MM.1S (cell line): ENCODE measurements at places on chromosomes 11 and 22.

GRCh38 chr22:24401931-24402367 is 25.4 kb upstream of the ADORA2A start:
- DNase-seq = no peak

- DNase-seq = no peak
These were observed 37.9 kb downstream of the OR6Q1 start for GRCh38 chr11:58068655-58069054.

GRCh38 chr11:125402435-125402834 is 93.6 kb downstream of the FEZ1 start:
- no peak for DNase-seq

- no peak for DNase-seq
These were observed 229.0 kb downstream of the TMEM135 start for GRCh38 chr11:87266751-87267150.

- no peak for DNase-seq
These were observed 38.8 kb downstream of the OSBPL5 start for GRCh38 chr11:3126207-3126865.

GRCh38 chr11:34652191-34652973 is 31.5 kb downstream of the EHF start:
- no peak for DNase-seq

- DNase-seq = no peak
These were observed 72.4 kb upstream of the FGF3 start for GRCh38 chr11:69891421-69892236.

DNA sequence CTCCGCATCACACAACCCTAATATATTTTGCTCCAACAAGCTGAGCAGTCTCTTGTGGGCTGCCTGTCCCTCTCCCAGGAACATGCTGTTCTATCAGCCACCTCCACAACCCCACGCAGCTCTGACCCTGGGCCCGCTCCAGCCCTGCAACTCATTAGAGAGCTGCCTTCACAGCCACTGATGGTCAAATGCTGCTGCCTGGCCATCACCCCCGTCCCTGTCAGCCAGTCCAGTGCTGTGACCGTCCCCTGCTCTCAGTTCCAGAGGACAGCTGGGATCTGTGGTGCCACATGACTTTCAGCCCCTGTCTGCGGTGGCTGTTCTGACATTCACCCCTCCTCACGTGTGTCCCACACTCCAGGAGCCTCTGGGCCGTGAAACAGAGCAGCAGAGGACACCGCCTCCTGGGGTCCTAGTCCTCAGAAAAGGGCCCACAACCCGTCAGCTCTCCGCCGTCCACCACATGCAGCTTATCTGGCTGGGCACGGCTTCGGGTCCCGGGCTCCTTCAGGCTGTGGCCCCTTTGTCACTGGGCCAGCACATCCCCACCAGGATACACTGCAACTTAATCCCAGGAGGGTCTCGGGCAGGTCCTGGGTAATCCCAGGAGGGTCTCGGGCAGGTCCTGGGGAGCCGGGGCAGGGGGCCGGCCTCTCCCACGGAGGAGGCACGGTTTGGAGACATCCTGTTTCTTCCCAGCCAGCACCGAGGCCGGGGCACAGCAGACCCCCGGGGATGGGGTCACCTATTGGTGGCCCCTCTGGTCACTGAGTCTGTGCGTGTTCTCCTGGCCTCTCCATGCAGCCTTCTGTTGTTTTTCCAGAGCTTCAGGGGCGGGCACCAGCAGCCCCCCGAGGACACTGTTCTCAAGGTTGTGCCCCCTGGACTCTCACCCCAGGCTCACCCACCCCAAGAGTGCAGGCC is 15.1 kb downstream of the CRELD2 start:
- DNase-seq = no peak

DNA sequence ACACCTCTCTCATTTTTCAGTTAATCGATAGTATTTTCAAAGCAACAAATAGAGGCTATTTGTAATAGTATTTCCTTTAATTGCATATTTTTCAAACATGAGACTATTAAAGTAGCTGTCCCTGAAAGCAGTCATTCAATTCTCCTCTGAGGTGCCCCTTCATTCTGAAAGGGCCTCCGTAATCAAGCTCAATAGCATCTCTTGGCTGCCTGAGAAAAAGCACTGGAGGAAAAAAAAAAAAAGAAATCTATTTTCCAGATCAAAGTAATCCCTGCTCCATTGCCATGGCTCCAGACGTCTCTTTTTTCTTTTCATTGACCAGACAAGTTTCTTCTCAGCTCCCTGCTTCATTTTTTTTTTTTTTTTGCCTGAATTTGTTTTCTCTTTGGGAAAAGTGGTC is 154.5 kb upstream of the BLID start:
- no peak for DNase-seq

DNA sequence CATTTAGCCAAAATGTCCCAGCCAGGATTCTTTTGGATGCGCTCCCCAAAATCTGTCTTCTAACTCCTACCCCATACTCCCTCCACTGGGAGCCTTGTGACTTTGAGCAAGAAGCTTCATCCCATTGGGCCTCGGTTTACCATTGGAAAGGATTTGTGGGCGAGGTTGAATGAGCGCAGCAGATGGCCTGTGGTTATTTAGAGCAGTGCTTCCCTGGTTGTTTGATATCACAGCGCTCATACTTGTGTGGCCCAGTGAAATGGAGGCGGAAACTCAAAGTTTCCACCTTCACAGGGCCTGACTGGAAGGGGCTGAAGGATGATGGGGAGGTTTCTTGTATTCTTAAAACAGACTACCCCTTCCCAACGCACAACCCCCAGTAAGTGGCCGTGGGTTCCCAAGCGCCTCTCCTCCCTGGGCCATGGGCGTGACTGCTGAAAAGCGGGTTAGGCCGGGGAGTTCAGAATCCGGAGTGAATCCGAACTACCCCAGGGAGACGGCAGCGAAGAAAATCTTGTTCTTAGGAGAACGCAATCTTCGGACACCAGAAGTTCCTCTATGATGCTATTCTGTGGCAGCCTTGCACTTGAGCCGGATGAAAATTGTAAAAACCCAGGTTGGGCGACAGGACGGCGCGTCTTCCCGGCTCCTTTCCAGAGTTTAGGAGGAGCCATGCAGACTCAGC is 1.2 kb upstream of the ATF4 start:
- peak; percentile 39 for DNase-seq

GRCh38 chr11:14973621-14974514 is 1.7 kb upstream of the CALCA start:
- DNase-seq = no peak

GRCh38 chr11:130415731-130416529 is 12.5 kb downstream of the ADAMTS8 start:
- DNase-seq = no peak

DNA sequence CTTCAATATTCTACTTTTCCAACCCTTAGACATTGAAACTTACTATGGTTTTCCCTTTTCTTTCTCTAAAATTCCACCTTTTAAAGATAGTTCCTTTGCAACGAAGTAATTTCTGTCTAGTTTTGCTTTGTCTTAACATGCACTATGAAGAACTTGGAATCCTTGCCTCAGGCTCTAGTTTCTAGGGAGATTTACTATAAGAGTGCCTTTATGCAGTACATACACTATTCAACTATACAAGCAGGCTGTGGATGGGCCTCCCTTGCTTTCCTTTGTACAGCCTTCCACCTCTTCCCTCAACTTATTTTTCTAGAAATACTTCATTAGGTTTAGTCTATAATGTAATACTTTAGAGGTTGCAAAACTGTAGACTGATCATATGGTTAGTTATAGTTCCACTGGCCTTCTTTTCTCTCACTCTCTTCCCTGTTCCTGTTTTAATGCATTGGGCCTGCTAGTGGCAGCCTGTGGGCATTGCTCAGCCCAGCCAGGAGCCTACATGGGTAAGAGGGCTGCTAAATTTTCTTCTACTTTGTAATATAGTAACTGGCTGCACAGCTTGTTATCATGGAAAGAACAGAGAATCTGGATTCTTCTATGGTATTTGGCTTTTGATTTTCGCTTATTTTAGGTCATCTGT is 100.2 kb downstream of the C11orf87 start:
- no peak for DNase-seq

DNA sequence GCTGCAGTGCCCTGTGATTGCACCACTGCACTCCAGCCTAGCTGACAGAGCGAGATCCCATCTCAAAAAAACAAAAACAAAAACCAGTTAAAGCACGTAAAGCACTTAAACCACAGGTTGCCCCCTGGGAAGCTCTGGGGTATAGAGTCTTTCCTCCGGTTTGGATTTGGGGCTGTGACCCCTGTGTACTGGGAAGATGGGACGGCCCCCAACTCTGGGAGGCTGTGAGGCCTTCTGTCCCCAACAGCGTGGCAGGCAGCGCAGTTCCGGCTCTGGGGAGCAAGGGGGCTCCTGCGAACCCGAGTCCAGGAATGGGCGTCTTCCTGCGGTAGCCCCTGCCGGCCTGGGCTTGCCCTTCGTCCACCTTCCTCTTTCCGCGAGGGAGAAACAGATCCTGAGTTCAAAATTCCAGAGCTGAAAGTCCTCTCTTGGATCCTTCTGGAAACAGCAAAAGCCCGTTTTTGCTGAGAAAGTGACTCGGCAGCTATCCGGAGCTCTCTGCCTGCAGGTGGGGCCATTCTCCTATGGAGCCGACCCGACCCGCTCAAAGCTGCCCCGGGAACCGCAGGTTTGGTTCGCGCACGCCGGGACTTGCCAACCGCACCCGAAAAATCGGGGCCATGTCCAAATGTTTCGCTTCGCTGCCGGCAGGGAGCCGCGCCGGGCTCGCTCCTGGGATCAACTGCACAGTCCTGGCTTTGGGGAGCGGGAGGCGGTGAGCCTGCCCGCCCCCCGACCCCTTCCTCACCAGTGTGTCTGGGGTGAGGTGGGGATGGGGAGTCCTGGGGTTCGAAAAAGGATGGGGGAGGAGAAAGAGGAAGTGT is 36.3 kb upstream of the POLA2 start:
- DNase-seq = peak; percentile 61

DNA sequence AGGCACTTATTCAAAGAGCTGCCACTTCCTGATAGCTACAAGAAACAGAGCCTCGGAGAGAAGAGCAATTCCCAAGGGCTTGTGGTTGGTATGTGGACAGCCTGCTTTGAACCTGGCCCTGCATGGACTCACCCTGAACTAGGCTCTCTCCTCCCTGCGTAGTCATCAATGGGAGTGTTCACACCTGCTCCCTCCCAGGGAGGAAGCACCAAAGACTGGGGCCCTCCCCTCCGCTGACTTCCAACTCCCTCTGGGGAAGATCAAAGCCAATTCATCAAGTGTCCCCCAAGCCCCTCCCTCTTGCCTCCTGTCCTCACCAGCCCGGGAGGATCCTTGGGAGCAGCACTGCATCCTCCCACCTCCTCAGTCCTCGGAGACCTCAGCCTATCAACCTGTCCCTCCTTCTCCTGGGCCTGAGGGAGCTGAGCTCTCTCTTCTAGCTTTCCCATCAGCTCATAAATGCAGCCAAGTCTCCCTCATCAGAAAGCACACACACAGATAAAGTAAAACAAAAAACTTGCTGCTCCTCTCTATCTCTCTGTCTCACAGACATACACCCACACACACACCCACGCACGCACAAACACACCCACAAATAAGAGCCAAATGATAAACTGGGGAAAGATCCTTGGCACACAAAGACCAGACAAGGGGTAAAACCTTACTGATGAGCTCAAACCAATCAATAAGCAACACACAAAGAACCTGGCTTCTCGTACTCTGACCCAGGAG is 3.3 kb downstream of the A4GALT start:
- peak; percentile 24 for DNase-seq

DNA sequence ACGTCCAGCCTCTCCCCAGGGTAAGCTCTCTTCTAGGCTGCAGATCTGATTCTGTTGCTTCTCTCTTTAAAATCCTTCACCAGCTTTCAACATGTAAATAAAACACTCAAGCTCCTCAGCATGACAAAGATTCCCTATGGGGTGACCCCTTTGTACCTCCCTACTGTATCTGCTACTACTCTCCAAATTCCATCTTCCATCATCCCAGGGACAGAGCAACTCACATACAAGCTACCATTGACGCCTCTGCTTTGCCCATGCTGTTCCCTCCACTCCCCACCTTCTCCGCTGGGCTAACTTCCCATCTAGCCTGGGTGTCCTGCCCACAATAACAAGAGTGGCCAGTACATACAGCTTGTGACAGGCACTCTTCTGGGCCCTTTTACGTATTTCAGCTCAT is 207.5 kb upstream of the ZBED5 start:
- no peak for DNase-seq

DNA sequence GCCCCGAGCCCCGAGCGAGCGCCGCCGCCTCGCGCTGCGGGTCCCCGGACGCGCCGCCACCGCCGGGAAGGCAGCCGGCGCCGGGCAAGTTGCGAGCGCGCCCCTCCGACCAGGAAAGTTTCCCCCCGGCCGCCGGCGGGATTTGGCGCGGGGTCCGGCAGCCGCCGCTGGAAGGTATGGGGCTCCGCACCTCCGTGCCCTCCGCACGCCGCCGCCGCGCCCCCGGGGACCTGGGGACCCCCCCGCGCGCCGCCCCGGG is 281 bp downstream of the TSPAN18 start:
- no peak for DNase-seq

DNA sequence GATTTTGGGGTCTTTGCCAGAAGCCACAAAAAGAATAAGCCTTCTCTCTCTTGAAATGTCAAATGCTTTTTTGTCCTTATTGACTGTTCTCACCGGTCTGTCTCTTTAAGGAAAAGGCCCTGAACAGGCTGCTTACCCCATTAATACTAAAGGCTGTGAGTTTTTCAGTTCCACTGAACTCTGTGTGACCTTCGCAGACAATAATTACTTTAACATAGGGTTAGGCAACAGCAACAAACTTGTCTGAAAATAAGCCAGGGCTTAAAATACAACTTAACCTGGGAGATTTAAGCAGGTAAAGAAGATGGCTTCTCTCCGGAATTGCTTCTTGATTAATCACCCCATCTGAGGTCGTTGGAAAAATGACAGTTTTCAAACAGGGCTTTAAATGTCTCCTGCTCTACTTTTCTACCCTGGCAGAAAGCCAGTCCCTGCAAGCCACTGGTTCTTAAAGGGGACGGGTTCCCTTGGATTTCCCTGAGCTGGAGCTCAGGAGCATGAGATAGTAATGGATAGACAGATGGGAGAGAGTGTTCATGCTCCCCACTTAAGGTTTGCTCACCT is 69.4 kb downstream of the ARL14EP start:
- DNase-seq = no peak

DNA sequence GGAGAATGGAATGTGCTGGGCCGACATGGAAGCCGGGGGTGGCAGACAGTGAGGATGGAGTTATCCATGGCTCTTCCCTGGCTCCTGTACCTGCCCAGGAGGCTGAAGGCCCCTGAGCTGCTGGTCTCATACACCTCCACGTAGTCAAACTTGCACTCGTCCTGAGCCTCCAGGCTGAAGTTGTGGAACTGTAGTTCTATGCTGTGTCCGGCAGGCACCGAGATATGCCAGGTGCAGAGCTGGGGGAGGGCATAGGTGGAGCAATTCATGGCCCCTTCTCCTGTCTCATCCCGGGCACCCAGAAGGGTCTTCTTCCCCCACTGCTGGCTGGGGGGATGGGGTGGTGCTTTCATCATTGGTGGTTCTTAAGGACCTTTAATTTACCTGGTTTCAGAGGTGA is 2.8 kb downstream of the MFRP start:
- no peak for DNase-seq

GRCh38 chr22:37147186-37147990 is 2.3 kb downstream of the IL2RB start:
- no peak for DNase-seq
